Activated CD4-positive, alpha-beta T cell treated with anti-CD3 and anti-CD28 coated beads, Interleukin-2, amount 50 U/mL, for 1 hour (primary cell): ENCODE measurements at places on chromosomes 6 and 20.
A peak's percentile ranks its signal among the peaks of the same experiment; 100 is the strongest.

DNA sequence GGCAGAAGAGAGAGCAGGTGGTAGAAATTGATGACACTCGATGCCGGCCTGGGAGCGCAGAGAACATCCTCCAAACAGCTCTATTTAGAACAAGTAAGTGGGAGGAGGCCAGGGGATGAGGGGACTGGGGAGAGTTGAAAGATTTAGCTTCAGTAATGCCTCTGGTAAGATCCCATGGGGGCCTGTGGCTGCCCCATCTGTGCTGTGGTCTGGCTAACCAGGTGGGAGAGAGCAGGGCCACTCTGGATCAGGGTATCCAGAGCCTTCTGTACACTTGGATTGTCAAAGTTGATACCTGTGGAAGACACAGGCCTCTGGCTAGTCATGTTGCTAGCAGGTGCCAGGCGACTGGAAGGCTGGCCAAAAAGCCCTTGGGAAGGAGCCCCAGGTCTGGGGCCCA, 27.6 kb downstream of the NCOA5 start:
- no peak for DNase-seq

DNA sequence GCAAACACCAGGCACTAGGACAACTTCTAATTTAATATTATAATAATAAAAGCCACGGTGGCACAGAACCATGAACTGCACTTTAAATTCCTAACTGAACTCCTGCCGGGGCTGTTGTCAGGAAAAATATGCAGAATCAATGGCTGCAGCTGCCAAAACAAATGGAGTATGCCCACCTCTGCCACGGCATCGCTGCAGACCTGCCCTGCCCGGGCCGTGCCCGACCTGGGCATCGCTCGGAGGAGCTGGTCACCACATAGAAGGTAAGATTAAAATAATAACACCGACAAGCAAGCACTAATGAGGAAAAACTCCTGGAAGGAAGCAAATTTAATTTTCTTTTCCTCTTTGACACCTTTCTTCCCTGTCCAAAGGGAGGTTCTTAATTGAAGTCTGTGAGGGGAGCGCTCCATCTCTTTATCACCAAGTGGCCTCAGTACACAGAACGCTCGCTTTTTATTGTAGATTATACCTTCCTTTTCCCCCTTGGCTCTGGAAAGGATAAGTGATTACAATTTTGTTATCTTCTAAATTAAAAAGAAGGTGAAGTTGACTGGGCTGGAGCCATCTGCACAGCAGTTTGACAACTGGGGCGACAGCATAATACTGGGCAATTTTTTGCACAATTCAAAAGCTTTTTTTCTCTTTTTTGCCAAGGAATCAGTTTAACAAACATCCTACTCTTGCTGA, 351.3 kb downstream of the ZFAND3 start:
- DNase-seq, result no peak

- DNase-seq, result no peak
Measured at GRCh38 chr6:38877721-38878120, 162.6 kb downstream of the DNAH8 start.

DNA sequence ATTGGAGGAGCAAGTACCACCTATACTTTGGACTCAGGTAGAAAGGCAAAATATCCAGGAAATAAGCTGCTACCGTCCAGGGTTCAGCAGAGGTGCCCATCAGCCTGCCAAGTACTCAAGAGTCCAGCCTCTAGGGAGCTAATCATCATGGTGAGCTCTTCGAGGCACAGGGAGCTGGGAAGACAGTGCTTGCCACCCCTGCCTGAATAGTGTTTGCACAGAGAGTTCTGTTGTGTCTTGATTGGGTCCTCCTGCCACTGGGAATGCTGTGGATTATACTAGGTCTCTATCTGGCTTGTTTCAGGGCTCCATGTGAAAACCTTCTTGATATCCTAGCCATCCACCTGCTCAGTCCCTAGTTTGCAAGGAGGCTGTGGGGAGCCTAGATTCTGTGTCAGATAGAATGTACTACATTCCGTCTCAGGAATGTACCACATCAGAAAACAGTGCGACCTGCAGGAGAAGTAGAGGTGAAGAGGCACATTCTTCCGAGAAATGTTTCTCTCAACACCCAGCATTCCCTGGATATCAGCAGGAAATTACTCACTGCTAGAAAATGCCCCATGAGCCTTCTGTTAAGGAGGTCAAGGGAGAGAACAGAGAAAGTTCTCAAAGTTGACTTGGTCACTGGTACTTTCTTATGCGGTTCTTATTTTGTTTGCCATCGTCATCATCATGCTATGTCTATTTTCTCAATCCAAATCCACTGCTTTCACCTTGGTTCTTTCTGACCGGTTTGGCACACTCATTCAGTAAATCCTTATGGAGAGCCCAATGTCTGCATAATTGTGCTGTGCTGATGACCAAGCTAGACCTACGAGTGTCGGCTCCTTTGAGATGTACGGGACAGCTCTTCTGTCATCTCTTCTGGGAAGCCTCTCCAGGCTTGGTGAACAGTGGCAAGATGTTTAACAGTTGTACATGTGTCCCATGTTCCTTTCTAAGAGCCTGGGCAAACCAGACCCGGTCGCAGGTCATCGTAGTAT, 30.7 kb downstream of the PTPN1 start:
- DNase-seq, result no peak

DNA sequence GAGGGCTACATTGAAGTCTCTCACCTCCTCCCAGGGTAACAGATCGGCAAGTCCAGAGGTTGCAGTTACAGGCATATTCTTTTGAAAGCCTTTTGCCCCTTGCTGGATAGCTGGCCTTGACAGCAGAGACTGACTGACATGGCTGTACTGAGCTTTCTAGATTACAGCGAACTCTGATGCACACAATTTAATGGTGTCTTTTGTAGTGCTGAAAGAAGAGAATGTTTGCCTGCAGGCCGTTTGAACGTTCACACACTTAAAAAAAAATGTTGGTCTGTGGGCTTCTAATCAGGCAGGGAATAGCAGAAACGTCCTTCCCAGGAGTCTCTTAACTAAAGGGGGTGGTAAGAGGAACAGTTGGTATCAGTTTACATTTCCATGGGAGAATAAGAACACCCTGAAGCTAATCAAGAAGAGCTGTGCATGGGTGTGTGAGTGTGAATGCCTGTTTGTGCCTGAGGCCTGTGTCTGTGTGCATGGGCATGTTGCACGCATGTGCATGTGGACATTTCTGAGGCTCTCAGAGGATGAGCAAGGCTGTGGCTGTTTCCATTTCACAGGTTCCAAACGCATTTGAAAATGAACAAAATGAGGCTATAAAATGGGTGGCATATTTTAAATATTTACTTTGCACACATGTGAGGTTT, 213.9 kb upstream of the SSTR4 start:
- DNase-seq, result no peak

- no peak for DNase-seq
Measured at GRCh38 chr6:56448046-56448445, 194.6 kb downstream of the DST start.

- peak; percentile 72 for DNase-seq
Measured at GRCh38 chr20:58892141-58892931, 39.8 kb downstream of the GNAS start.

- DNase-seq, result no peak
Measured at GRCh38 chr20:45067558-45067957, 33.4 kb downstream of the KCNS1 start.

- no peak for DNase-seq
Measured at GRCh38 chr20:24106150-24106800, 117.7 kb upstream of the GGTLC1 start.

- no peak for DNase-seq
Measured at GRCh38 chr6:153602401-153602800, 436.6 kb upstream of the OPRM1 start.

DNA sequence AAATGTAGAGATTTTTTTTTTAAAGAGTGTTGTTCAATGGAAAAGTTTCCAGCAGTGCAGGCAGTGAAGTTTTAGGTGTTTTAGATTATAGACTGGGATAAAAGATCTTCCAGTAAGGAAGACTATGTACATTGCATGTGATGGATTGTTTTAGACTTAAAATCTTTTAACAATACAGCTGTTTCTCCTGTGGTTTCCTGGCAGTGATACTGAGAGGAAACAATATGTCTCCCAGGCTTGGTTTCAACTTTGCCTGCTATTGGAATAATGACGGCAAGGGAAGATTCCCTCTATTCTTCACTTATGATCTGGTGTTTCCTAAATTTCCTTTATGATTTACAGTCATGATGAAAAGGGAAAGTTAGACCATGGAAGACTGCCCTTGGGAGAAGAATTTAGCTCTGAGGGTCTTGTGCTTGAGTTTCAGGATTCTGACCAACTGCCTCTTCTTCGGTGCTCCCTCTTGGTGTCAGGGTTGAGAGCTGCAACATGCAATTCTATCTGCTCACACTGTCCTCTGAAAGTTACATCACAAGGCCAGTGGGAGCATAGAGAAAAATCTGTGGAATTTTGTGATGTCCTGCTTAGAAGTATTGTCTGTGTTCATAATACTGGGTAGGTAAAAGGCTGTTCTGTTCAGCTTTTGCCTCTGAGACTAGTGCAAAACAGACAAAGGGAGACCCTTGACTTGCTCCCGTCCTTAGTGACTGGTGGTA, 262.8 kb upstream of the MAN1A1 start:
- no peak for DNase-seq

DNA sequence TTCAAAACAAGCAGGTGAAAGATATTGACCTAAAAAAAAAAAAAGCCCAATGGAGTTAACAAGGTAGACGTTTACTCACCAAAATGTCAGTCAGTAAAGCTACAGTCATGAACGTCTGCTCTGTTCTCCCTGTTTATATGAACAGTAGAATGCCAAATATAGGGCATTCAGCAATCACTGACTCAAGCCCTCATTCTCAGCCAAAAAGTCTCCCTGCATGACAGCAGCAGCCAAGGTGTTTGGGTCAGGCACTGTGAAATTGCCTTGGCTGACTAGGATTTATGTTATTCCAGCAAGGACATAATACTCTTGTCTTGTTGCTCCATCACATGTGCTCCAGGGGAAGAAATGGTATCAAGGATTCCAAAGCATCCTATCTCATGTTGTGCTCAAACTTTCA, 194.7 kb upstream of the RSPO3 start:
- no peak for DNase-seq

DNA sequence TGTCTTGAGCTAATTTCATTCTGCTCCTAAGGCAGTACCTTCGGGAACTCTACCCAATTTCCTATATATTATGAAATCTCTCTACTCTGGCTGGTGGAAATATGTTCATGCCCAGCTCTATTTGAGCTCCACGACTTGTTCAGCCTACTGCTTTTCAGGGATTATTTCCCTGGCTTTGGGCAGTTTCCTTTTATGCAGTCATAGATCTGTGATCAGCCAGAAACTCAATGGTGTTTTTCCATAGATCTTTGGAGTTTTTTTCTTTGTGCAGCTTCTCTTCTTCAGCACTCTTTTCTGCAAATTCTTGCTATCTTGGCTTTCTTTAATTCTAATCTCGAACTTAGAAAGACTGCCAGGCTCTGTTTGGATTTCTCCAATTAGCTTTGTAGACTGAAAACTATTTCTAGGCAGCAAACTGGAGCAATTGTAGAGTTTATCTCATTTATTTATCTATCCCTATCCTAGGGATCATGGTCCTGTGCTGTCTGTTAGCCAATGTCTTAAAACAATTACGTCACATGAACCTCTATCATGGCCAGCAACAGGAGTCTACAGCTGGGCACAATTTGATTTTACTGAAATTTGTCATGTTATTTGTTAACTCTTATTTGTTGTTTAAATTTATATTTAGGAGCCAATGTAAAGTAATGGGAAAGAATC, 328.4 kb downstream of the BCKDHB start:
- no peak for DNase-seq

- no peak for DNase-seq
Measured at GRCh38 chr6:89975991-89976693, 81.9 kb downstream of the GJA10 start.

- no peak for DNase-seq
Measured at GRCh38 chr6:43809417-43810305, 39.6 kb downstream of the VEGFA start.

DNA sequence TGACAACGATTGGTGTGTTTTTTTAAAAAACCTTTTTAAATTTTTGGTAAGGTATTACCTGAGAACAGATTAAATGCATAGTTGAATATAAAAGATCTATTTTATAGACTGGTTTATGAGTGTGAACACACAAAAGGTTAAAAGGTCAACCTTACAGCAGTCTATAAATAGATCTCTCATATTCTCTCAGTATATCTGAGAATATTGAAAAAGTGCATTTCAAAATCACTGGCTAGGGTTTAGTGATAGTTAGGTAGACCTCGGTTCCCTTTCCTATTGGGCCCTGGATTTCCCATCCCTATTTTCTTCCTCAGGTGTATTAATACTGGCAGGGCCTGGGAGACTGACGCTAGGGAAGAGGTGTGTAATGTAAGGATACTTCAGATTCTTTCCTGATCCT, 723 bp upstream of the ZNF451 start:
- DNase-seq, result no peak

- no peak for DNase-seq
Measured at GRCh38 chr6:44234101-44235025, 11.0 kb downstream of the SLC29A1 start.

DNA sequence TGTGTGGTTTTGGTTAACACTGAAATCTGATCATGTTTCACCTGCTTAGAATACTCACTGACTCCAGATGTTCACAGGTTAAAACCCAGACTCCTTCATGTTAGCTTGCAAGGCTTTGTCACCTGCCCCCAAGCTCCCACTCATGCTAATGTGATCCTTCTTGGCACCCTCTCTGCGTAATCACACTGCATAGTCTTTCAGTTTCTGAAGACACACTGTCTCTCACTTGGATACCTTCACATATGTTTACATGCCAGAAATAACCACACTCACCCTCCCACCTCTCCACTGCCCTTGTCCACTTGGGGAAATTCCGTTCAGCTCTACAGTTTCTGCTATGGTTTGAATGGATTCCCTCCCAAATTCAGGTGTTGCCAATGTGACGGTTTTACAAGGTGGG, 234.7 kb upstream of the SASH1 start:
- no peak for DNase-seq
